ENCODE measurements at places on chromosomes 16 and 17. TPM values are rescaled to one million over a fixed set of nuclear protein-coding genes. Genes with fewer than 3 reads are reported as not detected.

Gene CCDC144A
- 2.6 TPM for total RNA-seq

Gene TEX19
- total RNA-seq: not detected

DNA sequence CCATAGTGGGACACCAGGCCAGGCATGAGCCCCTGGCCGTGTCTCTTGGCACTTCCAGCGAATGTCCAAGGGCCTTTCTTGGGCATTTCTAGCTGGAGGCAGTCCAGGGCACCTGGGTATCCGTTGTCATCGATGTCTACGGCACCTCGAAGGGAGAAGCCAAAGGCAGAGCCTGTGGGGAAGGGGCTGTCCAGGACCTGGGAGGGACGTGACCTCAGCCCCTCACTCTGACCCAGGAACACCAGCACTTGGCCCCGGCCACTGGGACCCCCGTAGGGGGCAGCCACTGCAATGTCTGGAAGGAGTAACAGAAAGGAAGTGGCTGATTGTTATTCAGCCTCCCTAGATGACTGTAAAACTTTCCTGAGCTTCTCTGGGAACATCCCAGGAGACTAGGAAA, 8.7 kb downstream of the ITGA2B start:
- DNase-seq: no peak

DNA sequence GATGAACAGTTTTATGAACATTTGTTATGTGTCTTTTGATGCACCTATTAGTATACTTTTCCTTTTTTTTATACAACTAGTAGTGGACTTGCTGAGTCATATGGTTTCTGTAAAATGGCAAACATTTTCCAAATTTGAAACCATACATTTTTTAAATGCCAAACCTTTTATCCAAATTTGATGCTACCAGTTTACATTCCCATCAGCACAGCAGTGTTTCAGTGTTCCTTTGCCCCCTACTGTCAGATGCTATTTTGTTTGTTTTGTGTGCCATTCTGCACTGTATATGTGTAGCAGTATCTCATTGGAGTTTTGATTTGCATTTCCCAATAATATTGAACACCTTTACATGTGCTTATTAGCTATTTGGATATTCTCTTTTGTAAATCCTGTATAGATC, 219.4 kb downstream of the TANC2 start:
- DNase-seq: no peak

GRCh38 chr17:42514867-42515266, 21.2 kb upstream of the NAGLU start:
- no peak for DNase-seq

DNA sequence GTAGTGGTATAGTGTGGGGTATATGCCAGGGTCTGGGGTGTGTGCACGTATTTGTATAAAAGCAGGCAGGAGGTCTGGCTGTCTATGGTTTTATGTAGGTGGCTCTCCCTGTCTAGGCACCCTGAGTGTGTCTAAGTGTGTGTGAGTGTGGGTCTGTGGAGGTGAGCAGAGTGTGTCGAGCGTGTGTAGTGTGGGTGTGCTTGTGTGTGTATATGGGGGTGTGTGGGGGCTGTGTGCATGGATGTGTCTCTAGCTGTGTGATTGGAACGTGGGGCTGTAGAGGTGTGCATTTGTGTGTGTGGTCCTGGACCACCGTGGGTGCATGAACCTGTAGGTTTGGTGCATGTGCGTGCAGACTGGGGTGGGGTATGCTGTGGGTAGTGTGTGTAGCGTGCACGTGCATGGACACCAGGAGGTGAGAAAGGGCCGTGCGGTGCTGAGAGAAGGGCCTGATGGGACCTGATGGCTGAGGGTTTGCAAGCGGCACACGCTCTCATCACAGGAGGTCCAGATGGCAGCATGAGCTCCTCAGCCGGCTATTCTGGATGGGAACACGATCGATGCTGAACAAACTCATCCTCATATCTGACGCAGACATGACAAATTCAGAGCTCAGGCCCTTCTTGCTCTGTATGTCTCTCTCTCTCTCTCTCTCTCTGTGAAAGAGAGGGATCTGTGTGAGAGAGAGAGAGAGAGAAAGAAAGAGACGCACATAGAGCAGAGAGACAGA, 27.7 kb downstream of the SPACA3 start:
- DNase-seq: no peak

GRCh38 chr17:68906638-68907037, 48.6 kb downstream of the ABCA8 start:
- DNase-seq: no peak

DNA sequence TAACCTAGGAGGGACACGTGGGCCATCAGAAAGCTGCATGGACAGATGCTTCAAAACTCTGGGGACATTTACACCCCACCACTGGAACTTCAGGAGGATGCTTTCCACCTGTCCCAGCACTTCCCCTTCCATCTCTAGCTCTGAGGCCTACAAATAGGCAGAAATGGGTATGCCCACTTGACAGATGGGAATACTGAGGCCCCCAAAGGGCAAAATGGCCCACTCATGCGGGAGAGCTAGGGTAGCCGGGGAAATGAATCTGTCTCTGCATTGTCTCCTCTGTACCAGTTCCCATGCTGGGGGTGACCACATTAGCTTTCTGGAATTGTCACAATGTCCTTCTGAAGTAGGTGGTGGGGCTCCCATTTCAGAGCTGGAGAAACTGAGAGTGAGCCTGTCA, 592.1 kb upstream of the CDH5 start:
- no peak for DNase-seq

DNA sequence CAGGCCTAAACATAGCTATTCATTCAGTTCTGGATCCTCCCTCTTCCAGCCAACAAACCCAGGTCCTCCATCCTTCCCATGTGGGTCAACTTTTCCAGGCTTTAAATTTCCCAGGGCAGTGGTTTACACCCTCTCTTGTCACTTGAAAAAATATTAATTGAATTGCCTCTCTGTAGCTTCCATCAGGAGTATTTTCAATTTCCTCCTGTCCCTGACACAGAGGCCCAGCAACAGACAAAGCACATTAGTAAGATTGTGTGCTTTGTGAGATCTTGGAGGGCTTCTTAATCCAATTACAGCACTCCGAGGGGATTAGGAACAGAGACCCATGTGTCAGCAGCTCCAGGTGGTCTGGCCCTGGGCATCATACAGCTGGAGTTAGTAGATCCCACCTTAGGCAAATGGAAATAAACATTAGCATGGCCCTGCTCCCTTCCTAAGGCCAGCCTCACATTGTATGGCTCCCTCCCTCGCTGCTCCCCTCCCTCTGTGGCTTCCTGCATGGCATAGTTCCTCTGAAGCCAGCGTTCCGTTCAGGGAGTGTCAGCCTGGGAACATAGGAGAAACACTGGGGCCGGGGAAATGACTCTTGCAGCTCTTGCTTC, 132.7 kb upstream of the HSBP1 start:
- no peak for DNase-seq

GRCh38 chr16:85258629-85259028, 146.4 kb upstream of the CIBAR2 start:
- DNase-seq: no peak

- no peak for DNase-seq
Measured at GRCh38 chr17:40038882-40039513, 15.2 kb downstream of the MED24 start.

DNA sequence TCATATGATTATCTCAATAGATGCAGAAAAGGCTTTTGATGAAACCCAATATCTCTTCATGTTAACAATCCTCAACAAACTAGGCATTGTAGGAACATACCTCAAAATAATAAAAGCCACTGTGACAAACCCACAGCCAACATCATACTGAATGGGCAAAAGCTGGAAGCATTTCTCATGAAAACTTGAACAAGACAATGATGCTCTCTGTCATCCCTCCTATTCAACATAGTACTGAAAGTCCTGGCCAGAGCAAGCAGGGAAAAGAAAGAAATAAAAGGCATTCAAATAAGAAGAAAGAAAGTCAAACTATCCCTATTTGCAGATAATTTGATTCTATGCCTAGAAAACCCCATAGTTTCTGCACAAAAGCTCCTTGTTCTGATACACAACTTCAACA, 999.2 kb upstream of the GOT2 start:
- no peak for DNase-seq

DNA sequence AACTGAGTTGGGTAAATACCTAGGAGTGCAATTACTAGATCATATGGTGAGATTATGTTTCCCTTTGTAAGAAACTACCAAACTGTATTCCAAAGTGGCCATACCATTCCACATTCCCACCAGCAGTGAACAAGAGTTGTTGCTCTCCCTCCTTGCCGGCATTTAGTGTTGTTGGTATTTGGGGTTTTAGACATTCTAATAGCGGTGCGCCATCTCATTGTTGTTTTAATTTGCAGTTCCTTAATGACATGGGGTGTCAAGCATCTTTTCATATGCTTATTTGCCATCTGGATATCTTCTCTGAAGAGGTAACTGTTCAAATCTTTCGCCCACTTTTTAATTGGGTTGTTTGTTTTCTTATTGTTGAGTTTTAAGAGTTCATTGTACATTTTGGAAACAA, 164.2 kb upstream of the LHX1 start:
- DNase-seq: no peak

GRCh38 chr16:89047331-89048089, 46.1 kb upstream of the ACSF3 start:
- no peak for DNase-seq

DNA sequence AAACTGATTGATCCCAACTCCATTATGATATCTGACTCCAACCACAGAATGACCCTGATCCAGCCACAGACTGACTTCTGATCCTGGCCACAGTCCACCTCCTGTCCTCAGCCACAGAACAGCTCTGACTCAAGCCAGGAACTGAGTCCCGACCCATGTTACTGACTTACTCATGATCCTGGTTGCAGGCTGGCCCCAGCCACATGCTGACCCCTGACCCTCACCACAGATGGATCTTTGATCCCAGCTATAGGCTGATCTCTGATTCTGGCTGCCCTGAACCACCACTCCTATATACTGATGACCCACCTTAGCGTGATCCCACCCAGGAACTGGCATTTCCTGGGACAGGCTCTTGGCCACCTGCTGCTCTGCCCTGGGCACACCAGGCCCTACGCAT, 32.2 kb upstream of the IL21R start:
- DNase-seq: no peak

Measured in pulmonary artery endothelial cell (primary cell).